Hepatocyte (in vitro differentiated cells): ENCODE measurements at places on chromosomes 16 and 17. TPM values are rescaled to one million over a fixed set of nuclear protein-coding genes. Genes with fewer than 3 reads are reported as not detected.

DNA sequence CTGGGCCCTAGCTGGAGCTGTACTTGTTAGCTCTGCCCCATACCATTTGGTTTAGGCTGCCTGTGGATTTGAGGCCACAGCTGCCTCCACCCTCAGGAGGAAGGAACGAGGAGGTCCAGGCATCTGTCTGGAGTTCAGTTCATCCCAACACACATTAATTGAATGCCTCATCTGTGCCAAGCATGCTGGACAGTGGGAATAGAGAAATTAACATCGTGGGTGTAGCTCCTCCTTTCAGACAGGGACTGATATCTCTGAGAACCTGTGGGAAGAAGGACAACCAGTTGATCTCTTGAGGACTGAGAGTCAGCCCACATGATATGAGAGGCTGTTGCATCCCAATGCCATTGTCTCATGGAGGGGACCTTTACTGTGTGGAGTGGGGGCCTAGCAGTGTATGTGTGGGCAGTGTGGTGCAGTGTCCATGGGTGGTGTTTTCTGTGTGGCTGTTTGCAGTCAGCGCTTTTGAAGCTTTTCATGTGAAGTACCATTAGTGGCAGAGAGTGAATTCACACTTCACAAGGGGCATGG lies 29.4 kb upstream of the DDX52 start:
- H3K4me3 ChIP-seq, result no peak overlapping the region
- peak overlapping the region; percentile 94 for H3K27ac ChIP-seq
- no peaks in the 10 kb centered on the region for H3K36me3 ChIP-seq
- no peaks in the 10 kb centered on the region for H3K27me3 ChIP-seq
- no peak for DNase-seq

DNA sequence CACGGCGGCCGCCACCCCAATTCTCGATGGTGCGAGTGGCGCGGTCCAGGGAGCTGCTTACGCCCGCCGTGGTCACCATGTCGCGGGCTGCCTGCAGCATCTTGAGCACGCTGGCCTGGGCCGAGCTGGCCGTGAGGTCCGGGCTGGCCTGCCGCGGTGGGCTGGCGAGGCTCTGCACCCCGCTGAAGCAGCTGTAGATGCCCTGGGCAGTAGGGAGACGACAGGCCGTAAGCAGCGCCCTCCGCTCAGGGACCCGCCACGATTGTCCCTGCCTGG lies 16.4 kb downstream of the GRIN2C start:
- H3K4me3 ChIP-seq, result no peak overlapping the region
- DNase-seq, result no peak
- no peaks in the 10 kb centered on the region for H3K36me3 ChIP-seq
- H3K27me3 ChIP-seq, result peaks cover 13% of the 10 kb centered on the region
- H3K4me1 ChIP-seq, result peaks cover 5% of the 10 kb centered on the region
- H3K27ac ChIP-seq, result no peak overlapping the region

DNA sequence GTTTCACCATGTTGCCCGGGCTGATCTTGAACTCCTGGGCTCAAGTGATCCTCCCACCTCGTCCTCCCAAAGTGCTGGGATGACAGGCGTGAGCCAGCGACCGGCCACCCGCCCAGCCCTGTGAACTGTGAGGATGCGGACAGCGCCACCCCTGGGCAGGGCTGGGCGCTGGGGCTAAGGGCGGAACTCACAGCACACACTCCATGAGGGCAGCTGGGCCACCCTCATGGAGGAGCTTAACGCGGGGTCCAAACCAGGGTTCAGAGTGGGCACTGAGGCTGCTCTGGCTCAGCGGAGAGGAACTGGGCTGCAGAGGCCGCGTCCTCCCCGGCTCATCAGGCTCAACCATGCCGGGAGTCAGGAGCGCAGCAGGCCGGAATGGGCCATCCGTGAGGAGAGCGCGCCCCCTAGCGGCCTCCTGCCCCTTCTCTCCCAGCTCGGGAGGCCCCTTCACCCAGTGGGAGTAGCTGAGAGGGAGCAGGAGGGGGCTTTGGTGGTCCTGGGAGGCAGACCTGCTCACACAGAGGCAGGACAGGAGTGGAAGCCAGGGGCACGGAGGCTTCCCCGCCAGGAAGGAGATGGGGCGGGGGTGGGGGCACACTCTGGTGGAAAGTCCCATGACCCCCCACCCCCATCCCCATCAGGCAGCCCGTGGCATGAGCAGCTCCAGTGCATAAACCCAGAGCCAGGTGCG lies 13.8 kb downstream of the CORO7 start:
- no peaks in the 10 kb centered on the region for H3K36me3 ChIP-seq
- DNase-seq, result peak; percentile 92
- no peaks in the 10 kb centered on the region for H3K27me3 ChIP-seq
- H3K4me1 ChIP-seq, result no peaks in the 10 kb centered on the region
- no peak overlapping the region for H3K4me3 ChIP-seq

GRCh38 chr16:51636920-51637769 lies 486.1 kb upstream of the SALL1 start:
- no peak overlapping the region for H3K27ac ChIP-seq
- H3K36me3 ChIP-seq, result no peaks in the 10 kb centered on the region
- H3K4me1 ChIP-seq, result no peaks in the 10 kb centered on the region
- no peak overlapping the region for H3K4me3 ChIP-seq
- peaks cover 31% of the 10 kb centered on the region for H3K27me3 ChIP-seq

PSMD3 gene
- polyA plus RNA-seq, result 114 and 124 TPM in 2 replicates

PERCC1 gene
- polyA plus RNA-seq, result not detected in 2 replicates

- no peak for DNase-seq
- H3K4me3 ChIP-seq, result no peak overlapping the region
- no peak overlapping the region for H3K27ac ChIP-seq
- no peaks in the 10 kb centered on the region for H3K36me3 ChIP-seq
- H3K4me1 ChIP-seq, result no peaks in the 10 kb centered on the region
Observed at GRCh38 chr17:32185875-32186274, 43.6 kb downstream of the RHOT1 start.

HBZ gene
- polyA plus RNA-seq, result 0.28 TPM in 1 of 2 replicates, not detected in the other

GRCh38 chr17:39820541-39820940 lies 43.6 kb downstream of the IKZF3 start:
- no peak for DNase-seq
- H3K4me3 ChIP-seq, result no peak overlapping the region
- H3K27ac ChIP-seq, result no peak overlapping the region
- no peaks in the 10 kb centered on the region for H3K36me3 ChIP-seq
- no peaks in the 10 kb centered on the region for H3K4me1 ChIP-seq

DNA sequence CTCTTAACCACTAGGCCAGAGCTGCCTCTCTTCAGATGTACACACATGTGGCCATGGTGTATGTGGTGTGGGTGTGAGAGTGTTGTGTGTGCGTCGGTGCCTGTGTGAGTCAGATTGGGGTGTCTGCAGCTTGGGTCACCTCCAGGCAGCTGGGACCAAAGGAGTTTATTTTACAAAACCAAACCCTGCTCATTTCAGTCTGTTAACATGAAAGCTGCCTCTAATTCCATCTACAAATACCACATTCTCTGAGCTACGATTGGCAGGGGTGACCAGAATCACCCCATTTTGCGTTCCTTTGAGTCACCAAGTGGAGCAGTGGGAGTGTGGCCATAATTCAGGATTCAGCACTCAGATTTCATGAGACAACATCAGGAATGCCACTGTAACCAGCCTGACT lies 105.3 kb downstream of the IRX5 start:
- no peaks in the 10 kb centered on the region for H3K27me3 ChIP-seq
- no peaks in the 10 kb centered on the region for H3K4me1 ChIP-seq
- no peak for DNase-seq
- no peak overlapping the region for H3K27ac ChIP-seq
- H3K36me3 ChIP-seq, result no peaks in the 10 kb centered on the region
- no peak overlapping the region for H3K4me3 ChIP-seq

- DNase-seq, result peak; percentile 91
- H3K36me3 ChIP-seq, result no peaks in the 10 kb centered on the region
- no peak overlapping the region for H3K4me3 ChIP-seq
Observed at GRCh38 chr16:3983081-3983520, 102.6 kb upstream of the CREBBP start.
